ENCODE measurements at places on chromosomes 5 and 9. TPM values are rescaled to one million over a fixed set of nuclear protein-coding genes. Genes with fewer than 3 reads are reported as not detected.

The NAIP gene
- total RNA-seq = 41.7 TPM

DNA sequence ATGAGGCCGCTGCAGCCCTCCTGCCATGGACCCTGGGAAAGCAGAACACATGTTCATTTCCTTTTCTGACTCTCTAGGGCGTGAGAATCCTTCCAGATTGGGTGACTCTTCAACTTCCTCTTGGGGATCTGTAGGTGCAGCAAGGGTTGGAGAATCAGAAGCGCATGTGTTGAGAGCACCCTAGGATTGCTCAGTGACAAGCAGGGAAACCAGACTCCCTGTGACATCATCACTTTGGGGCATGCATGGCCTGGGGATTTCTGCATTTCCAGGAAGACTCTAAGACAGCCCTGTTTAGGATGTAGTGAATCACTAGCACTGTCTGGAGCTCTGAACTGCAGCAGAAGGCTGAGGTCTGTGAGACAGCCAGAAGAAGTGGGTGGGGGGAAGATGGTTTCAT, 15.1 kb upstream of the LCP2 start:
- DNase-seq = no peak

DNA sequence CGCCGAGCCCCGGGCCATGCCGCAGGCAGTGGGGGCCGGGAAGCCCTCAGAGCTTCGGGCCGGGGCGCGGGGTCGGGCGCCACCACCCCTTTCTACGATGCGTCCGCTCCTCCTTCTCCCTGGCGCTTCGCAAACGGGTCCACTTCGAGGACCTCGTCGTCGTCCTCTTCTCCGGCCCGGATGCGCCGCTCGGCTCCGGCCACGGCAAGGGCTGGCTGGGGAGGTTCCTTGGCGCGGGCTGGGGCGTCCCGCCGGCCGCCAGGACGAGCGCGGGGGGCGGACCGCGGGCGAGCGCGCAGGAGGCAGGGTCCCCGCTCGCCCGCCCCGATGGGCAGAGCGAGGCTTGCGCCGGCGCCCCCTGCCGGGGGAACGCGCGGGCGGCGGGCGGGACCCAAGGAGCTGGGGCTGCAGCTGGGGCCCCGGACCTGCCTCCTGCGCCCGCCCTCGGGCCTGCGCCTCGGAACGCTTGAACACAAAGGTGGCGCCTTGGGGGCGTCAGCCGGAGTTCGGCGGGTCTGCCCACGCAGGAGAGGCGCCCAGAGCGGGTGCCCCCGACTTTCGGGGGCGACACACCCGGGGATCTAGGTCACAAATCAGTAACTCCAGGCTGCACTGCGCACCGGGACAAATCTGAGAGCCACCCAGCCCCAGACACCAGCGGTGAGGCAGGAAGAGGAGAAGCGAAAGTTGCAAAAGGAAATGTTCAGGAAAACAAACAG, at the start of gene ROR2:
Gene ROR2, minus strand, starts transcription at position 283 of the 719 bp plus-strand sequence.
- DNase-seq = no peak

GRCh38 chr5:76867827-76868693, 18.2 kb downstream of the S100Z start:
- DNase-seq = peak; percentile 40

- DNase-seq = no peak
Measured at GRCh38 chr9:26261503-26262330, 583.5 kb upstream of the TUSC1 start.

DNA sequence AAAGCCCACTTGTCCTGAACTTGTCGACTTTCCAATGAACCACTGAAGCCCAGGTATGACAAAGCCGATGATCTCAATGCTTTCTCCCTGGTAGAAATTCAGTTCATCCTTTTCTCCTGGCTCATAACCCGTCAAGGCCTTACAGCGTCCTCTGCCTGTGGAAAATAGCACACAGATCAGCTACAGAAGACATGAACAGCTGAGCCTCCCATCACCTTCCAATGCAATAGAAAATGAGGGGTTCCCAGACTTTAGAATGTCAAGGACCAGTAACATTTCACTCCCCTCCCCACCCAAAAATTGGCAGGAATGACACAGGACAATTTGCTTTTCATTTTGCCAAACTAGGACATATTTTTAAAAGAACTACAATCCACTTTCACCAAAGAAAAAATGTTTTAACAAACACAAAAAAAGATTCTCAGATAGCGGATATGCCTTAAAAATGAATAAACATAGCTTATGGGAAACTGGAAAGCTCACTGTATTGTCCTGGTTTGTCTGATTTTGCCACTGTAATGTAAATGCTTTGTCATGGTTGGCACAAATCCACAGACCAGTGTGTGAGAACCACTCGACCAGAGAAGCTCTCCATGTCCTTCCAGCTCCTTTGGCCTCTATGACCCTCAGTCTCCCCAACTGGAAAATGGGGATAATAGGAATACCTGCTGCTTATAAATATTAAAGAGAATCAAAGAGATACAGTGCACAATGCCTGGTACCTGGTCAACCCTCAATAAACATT, 24.4 kb downstream of the SH3TC2 start:
- no peak for DNase-seq

GRCh38 chr5:62260513-62260912, 45.5 kb upstream of the KIF2A start:
- no peak for DNase-seq

DNA sequence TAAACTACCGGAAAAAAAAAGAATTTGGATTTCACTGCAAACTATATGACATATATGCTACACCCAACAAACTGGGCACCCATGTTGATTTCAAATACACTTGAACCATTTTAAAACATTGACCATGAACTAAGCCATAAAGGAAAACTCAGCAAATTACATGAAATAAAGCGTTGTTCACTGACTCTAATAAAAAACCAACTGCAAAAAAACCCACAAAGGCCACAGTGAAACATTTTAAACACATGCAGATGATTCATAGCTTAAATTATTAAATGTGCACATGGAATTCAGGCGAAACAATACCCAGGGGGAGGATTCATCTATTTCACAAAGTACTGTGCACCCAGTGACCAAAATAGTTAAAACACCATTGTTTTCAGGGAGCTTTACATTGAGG, 33.3 kb downstream of the MTRR start:
- DNase-seq = no peak

DNA sequence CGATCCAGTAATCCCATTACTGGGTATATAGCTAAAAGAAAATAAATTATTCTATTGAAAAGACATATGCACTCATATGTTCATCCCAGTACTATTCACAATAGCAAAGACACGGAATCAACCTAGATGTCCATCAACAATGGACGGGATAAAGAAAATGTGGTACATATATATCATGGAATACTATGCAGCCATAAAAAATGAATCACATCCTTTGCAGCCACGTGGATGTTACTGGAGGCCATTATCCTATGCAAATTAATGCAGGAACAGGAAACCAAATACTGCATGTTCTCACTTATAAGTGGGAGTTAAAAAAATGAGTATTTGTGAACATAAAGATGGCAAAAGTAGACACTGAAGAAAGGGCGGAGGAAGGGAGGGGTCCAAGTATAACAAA, 16.6 kb upstream of the IRGM start:
- DNase-seq = no peak

- DNase-seq = no peak
Measured at GRCh38 chr5:10539687-10539998, 24.2 kb upstream of the ANKRD33B start.

DNA sequence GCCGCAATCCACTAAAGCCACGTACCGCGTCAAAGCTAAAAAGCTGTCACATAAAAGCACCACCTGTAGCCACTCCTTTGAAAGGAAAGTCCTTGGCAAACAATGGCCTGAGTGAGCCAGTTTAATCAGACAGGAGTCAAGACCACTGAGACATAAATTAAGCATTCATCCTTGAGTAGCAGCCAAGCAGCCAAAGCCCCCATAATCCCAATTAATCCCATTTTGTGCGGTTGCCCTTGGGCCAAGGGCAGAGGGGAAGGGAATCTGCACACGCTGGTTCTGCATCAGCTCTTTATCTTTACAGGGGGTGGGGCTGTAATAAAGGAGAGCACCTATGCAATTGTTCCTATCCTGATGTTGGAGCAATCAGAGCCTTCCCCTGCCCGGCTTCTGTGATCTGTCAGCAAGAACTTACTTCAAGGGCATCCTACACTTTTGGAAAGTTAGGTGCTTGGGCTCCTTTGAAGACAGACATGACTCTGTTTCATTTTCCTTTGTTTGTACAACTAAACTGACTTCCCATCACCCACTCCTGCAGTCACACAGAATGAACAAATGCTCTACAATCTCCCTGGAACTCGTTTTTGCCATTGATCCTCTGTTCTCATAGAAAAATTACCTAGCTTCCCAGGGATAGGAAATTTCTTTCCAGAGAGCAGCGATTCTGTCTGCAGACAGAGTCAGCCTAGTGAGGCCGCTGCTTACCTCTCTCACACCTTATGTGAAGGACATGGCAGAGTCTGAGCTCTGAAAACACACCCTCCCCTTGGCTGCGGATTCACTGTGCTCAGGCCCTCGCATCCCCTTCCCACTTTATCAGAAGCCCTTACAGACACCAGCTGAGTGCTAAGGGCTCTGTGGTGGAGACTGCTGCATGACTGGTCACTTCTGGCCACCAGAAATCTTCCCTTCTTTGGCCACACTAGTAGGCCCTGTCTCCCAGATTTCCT, 116.2 kb upstream of the TBCA start:
- no peak for DNase-seq

DNA sequence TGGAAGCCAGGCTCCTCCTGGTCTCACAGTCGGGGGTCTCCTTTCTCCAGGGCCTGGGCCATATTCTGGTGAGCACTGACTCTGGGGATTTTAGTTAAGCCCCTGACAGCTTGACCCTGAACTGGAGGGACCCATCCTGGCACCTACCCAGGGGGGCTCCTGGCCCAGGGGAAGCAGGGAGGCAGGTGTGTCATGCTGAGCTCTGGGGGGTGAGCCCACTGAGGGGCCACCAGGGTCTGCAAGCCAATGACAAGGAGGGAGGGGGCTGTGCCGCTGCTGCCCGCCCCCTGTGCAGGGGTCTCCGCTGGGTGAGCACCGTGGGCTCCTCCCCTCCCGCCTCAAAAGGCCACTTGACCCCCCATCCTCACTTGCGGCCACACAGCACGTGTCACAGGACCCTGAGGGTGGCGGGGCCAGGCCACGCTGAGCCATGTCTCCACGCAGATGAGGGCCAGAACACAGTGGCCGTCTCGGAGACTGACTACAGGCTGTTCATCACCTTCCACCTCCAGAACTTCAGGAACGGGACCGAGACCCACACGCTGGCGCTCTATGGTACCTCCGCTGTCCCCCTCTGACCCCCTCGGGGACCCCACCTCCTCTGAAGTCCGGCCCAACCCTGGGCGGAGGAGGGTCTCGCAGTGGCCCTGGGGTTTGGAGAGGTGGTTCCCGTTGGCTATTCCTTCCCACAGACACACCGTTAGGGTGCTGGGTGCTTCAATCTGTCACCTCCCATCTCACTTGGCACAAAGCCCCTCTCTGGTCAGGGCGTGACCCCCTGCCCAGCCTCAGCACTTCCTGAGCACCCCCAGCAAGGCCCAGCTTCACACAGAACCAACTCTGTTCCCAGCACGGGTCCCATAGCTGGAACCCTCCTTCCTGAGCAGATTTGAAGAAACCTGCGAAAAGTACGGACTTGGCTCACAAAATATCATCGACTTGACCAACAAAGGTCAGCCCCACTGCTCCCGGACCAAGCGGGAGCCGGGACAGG, 2.0 kb downstream of the LCN9 start:
- DNase-seq = no peak

GRCh38 chr9:118215549-118215948, 511.3 kb downstream of the TLR4 start:
- no peak for DNase-seq

Data from omental fat pad (tissue), 4 donors.